ENCODE measurements at places on chromosomes 6 and 20.
A peak's percentile ranks its signal among the peaks of the same experiment; 100 is the strongest.

DNA sequence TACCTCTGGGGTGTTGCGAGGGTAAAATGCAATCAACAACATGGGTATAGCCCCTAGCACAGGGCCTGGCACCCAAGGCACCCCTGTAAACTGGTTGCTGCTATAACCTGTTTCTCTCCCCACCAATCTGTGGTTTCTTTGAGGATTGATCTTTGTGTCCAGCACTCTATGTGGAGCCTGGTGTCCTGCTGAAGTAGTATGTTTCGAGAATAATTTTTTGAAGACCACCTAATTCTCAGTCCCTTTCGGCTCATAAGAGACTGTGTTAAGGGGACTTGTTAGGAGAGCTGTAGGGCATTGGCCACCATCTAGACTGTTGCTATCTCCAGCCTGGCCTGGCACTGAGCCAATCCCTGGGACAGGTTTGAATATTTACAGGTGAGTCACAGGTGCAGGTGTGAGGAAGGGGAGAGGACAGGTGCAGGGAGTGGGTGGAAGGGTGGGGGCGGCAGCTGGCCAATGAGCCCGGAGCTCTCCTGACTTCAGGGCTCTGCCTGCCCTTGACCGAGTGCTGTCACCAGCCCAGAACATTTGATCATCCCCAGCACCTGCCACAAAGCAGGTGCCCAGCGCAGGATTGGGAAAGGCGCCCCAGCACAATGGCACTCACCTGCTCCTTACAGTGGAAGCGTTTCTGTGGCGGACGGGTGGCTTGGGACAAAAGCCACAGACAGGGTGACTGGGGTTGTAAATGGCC lies 8.1 kb upstream of the C20orf144 start:
- no peak for DNase-seq

- no peak for DNase-seq
Observed at GRCh38 chr6:133698272-133698671, 190.6 kb upstream of the TCF21 start.

DNA sequence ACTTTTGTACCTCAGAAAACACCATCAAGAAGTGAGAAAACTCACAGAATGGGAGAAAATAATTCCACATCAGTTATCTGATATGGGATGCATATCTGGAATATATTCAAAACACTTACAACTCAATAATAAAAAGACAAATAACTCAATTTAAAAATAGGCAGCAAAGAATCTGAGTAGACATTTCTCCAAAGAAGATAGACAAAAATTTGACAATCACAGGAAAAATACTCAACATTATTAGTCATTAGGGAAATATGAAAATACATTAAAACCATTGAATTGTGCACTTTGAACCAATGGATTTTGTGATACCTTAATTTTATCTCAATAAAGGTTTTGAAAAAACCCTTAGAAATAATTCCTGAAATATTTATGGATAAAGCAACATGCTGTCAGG lies 36.9 kb upstream of the STMND1 start:
- DNase-seq, result no peak

- peak; percentile 69 for DNase-seq
Observed at GRCh38 chr6:27893836-27894807, 18.1 kb downstream of the OR2B2 start.

- no peak for DNase-seq
Observed at GRCh38 chr20:45937765-45938164, 3.3 kb downstream of the PCIF1 start.

DNA sequence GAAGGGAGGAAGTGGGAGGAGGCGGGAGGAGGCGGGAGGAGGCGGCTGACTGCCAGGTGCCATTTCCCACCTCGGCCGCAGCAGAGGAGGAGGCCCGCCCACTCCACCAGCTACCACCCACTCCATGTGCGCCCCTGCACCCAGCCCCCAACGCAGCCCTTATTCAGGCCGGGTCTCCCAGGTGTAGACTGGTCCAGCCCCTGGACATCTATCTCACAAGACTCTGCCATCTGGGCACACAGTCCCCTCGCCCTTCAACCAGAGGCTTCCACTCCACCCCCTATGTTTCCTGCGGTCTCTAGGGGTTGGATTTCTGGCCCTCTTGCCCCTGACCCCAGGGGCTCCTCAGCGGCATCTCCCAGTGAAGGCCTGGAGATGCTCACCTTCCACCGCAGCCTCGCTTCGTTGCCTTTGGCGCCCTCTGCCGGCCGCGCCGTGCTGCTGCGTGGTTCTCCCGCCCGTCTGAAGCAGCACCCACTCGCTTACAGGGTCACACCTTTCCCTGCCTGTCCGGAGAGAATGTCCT lies 32.6 kb upstream of the FAM83D start:
- DNase-seq, result peak; percentile 76

DNA sequence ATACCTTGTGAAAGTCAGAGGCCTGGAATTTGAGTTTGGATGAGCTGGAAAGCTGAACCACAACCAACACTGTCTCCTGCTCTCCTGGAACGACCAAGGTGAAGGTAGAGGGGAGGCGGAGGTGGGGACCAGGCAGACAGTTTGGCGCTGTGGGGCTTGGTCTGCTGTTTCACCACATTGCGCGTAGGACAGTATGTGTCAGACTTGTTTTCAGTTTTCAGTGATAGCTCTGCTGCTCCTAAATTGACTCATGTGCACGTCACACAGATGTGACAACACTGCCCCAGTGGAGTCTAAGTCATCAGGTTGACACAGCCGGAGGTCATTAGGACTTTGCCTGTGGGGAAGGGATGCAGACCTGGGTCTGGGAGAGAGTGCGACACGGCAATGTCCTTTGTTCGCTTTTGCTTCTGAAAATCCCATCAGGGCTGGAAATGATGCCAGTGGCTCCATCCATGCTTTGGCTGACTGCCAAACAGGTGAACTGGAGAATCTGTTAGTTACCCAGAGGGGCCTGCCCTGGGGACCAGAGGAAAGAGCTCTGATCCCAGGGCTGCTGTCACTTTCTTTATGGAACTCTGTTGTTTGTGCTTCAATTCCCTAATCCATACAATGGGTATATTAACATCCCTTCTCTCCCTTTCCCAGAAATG lies 255.5 kb downstream of the CDC5L start:
- no peak for DNase-seq

DNA sequence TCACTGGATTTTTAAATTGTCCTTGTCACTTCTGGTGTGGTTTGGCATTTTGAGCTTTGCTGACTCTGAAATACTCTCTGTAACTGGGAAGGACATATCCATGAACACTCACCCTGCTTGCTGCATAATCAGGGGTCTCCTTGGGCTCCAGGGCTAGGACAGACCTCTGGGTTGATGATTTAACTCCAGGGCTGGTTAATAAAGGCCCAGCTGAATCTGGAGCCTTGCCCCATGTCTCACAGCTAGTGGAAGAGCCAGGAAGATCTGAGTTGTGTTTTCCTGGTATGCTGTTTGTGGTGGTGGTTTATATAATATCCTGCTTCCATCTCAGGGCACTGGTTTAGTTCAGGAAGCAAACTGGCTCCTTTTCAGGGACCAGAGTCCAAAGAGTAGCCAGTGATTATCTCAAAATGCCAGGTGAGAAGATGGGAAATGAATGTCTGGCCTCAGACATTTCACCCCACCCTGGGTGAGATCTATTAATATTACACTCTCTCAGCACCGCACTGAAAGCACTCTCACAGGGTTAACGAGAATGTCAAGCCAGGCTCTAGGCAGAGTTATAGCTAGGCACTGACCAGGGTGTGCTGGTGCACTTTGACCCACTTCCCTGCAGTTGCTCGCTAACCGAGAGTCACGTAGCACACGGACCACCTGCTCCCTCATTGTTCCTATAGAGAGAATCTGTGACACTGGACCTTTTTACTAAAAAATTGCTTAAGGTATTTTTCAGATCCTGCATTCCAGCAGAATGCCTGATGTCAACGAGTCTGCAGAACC lies 90.1 kb upstream of the SLC22A16 start:
- DNase-seq, result no peak

DNA sequence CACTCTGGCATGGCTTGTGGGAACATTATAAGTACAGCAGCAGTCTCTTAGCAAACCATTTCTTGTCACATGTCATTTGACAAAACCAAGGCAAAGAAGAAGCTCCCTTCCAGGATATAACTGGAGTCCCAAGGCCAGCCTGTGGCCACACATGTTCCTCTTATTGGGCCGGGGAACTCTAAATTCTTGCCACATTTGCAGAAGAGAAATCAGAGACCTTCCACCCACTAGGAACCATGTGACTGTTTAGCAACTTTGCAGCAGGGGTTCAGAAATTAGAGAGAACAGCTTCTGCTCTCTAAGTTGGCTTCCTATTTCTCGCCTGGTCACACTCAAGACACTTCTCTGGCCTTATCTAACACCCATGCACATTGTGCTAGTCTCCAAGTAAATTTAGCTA lies 20.4 kb upstream of the MEP1A start:
- DNase-seq, result no peak

GRCh38 chr6:11535801-11536230 lies 1.7 kb upstream of the TMEM170B start:
- DNase-seq, result no peak

Data from activated gamma-delta T cell treated with anti-CD3 and anti-CD28 coated beads, Interleukin-2, amount 50 U/mL, for 16 hours (primary cell).